ENCODE measurements at places on chromosomes 1 and 21.

DNA sequence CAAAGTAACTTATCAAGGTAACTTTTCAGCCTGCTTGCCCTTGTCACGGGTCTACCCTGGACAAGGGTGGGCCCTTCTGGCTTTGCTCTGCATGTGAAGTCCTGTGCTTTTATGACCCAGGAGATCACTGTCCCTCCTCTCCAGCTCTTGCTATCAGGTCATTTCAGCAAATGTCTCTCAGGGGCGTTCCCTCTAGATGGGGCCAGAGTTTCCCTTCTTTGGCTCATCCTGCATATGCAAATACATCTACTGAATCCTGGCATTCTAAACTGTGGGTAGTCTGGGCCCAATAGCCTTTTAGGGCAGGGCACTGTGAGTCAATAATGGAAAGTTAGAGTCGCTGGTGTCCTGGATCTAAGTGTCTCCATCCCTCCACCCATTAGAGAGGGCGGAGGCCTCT, 366.9 kb upstream of the USP24 start:
- no peak for DNase-seq

GRCh38 chr1:109197158-109198042, 16.3 kb upstream of the SARS1 start:
- no peak for DNase-seq

- DNase-seq: peak; percentile 11
Observed at GRCh38 chr1:151908228-151908691, 1.1 kb downstream of the THEM4 start.

GRCh38 chr1:91243171-91243570, 161.5 kb downstream of the HFM1 start:
- DNase-seq: no peak

DNA sequence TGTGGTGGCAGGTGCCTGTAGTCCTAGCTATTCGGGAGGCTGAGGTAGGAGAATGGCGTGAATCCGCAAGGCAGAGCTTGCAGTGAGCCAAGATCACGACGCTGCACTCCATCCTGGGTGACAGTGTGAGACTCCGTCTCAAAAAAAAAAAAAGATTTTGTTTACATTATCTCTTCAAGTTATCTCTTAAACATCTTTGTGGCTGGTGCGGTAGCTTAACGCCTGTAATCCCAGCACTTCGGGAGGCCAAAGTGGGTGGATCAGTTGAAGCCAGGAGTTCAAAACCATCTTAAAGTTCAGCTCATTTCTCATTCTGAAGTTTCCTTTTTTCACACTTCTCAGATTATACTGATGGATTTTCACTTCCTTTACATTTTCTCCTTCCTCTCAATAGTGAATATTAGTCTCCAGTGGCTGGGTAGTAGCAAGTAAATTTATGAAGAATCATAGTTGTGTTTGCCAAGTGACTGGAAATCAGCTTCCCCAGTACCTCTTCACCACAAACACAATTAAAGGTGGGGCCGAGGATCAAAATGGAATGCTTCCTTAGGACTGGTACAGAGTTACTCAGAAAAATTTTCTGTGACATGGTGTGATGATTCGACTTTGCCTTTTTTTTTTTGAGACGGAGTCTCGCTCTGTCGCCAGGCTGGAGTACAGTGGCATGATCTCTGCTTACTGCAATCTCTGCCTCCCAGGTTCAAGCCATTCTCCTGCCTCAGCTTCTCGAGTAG, 13.8 kb downstream of the PIP5K1A start:
- DNase-seq: no peak

- DNase-seq: no peak
Observed at GRCh38 chr21:46182548-46183336, 1.5 kb downstream of the SPATC1L start.

GRCh38 chr1:14549897-14550620, 48.4 kb upstream of the KAZN start:
- DNase-seq: no peak

DNA sequence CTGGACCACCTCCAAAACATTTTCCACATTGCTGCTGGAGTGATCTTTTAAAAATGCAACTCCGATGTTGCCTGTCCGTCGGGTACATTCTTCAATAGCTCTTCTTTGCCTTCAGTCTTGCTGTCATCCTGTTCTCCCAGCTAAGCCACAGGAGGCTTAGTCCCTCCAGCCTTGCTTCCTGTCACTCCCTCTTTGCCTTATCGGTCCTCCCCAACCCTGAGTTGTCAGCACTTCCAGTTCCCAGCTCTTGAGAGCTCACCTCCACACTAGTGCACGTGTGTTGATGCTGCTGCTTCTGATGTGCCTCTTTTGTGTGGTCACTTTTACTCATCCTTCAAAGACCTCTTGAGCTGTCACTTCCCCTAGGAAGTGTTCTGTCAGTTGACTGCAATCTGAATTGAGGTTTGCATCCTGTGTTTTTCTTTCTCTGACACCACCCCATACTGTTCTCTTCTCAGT, 15.3 kb downstream of the UCK2 start:
- DNase-seq: peak; percentile 13

- no peak for DNase-seq
Observed at GRCh38 chr1:182086620-182087019, 25.1 kb upstream of the ZNF648 start.

- no peak for DNase-seq
Observed at GRCh38 chr1:119735217-119735616, 23.5 kb downstream of the PHGDH start.

- DNase-seq: no peak
Observed at GRCh38 chr1:221444346-221444745, 297.5 kb downstream of the DUSP10 start.

DNA sequence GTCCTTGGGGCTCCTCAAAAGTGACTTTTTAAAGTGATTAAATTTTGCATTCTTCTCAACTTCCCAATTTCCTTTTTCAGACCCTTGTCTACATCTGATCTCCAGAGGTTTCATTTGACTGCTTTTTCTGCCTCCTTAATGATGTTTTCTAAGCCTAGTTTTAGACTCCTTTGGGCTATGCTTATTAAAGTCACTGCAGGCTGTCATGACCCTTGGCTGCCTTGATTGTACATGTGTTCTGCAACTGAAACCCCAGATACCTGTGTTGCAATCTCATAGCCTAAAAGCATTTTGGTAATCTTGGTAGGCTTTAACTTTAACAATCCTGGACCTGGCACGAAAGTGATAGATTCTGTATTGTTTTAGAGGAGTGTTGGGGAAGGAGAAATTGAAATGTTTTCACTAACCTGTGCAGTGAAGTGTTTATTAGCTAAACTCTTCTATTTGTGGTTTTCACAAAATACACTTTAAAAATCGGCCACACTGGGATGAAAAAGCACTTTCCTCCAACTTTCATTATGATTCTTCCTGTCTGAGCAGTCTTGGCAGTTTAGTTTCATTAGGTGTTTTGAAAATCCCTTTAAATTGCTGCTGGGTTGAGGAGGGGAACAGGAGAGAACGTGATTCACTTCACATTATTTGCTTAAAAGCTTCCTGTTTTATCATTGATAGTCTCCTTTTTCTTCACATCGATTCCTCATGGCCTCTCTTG, 4.9 kb downstream of the MACO1 start:
- DNase-seq: peak; percentile 12

DNA sequence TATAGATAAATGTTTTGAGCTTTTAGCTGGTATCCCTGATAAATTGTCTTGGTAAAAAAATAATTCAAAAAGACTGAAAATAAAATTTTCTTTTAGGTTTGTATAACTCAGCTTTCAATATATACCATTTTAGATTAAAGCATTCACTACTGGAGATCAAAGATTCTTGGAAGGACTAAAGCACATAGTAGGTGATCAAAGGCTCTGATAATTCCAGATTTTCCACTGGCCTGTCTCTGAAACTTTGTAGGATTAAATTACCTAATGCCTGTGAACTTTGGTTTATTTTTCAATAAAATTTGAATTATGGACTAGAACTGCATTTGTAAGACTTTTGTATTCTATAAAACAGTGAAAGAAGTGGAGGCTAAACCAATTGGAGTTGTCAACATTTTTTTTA, 1.2 kb upstream of the RGS18 start:
- no peak for DNase-seq

- DNase-seq: peak; percentile 64
Observed at GRCh38 chr1:219090607-219091006, 83.1 kb upstream of the LYPLAL1 start.

Data from GF-D8 (cell line).